ENCODE measurements at places on chromosomes 16 and 17. TPM values are rescaled to one million over a fixed set of nuclear protein-coding genes. Genes with fewer than 3 reads are reported as not detected.

DNA sequence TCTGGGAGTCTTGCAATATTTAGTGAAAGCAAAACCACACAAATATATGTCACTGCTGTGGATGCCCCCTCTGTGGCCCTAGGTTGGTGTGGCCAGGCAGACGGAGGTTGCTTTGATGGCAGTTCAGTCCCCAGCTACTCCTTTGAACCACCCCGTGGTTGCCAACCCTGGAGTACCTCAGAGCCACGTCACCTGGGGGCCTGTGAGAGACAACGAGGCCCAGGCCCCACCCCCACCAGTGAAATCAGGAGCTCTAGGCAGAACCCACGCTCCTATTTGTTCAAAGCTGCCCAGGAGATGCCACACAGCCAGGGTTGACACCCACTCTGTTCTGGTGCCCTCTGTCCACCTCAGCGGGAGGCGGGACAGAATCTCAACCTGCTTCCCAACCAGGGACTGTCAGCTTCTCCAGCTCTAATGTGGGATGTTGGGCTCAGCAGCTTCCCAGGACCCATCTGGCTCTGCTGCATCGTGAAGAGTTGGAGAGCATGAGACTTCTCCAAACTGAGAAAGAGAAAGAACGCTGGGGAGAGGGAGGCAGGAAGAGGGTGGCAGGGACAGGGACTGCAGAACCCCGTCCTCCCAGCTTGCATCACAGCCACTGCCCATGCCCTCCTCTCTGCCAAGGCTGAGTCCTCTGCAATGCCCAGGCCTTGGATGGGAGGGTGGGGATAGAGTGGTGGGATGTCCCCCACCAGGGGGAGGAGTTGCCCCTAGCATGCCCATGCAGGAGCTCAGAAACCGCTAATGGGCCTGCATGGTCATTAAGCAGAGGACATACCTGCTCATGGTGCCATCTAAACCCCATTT lies 81.8 kb downstream of the C16orf78 start:
- no peak overlapping the region for H3K4me3 ChIP-seq
- DNase-seq: no peak
- H3K27ac ChIP-seq: no peak overlapping the region
- no peaks in the 10 kb centered on the region for H3K27me3 ChIP-seq
- no peaks in the 10 kb centered on the region for H3K36me3 ChIP-seq
- peaks cover 11% of the 10 kb centered on the region for H3K4me1 ChIP-seq

DNA sequence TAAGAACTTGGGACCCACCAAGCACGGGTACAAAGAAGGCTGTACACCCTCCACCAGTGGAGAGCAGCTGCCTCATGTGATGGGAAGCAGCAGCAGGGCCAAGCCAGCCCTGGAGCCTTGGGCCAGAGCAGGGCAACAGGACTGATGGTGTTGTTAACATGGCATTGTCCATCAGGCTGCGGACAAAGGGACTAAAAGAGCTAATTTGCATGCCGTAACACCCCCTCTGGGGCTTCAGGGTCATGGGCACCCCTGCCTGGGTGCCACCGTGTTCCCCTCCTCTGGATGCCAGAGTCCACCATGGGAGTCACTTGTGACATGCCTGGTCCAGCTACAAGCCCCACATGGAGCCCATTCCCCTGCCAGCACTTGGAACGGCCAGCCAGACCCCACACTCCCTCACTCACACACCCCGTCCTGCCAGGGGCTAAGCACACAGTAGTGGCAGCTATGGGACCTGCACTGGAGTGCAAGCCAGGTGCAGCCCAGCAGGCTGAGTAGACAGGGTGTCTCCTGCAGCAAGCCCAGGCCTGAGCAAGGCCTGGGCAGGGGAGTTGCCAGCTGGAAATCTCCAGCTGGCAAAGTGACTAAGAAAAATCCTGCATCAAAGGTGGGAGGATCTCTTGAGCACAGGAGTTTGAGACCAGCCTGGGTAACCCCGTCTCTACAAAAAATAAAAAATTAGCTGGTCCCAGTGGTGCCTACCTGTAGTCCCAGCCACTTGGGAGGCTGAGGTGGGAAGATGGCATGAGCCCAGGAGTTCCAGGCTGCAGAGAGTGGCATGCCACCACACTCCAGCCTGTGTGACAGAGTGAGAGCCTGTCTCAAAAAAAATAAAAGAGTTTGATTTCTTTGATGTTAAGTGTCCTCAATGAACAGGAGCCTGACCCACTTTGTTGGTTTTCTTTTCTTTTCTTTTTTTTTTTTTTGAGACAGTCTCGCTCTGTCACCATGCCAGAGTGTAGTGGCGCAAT lies 33.7 kb downstream of the NOL11 start:
- no peak for DNase-seq
- no peaks in the 10 kb centered on the region for H3K36me3 ChIP-seq
- peaks cover 6% of the 10 kb centered on the region for H3K4me1 ChIP-seq
- no peaks in the 10 kb centered on the region for H3K27me3 ChIP-seq
- H3K4me3 ChIP-seq: no peak overlapping the region
- peak overlapping the region; percentile 29 for H3K27ac ChIP-seq

- peaks cover 2% of the 10 kb centered on the region for H3K4me1 ChIP-seq
- no peak for DNase-seq
- no peaks in the 10 kb centered on the region for H3K27me3 ChIP-seq
- H3K4me3 ChIP-seq: no peak overlapping the region
- no peak overlapping the region for H3K27ac ChIP-seq
Measured at GRCh38 chr16:50271148-50272041, 5.0 kb downstream of the ADCY7 start.

The SOX15 gene
- 127 TPM for total RNA-seq

DNA sequence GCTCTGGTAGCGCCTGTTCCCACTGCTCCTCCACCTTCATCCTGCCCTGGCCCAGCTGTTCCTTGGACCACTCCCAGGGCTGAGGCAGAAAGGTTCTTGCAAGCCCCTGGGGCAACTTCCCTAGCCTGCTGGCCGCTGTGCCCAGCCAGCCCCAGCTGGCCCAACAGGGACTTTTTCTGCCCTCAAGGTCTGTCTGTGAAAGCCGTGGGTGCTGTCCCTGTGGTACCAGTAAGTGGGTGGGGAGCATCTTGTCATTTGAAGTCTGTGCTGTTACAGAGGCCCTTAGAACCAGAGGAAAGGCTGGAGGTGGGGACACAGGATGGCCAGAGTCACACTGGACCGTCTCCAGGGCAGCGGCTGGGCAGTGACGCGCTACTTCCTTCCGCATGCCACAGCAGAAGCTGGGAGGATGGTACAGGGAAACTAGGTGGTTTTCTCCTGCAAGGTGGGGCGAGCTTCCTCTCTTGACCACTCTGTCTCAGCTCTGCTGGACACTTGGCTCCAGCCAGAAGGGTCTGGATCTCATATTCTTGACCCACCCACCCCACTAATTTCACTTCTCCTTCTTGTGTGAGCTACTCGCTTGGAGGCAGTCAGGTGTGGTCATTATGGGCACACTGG lies 87.8 kb downstream of the PLCG2 start:
- H3K4me3 ChIP-seq: no peak overlapping the region
- H3K27me3 ChIP-seq: no peaks in the 10 kb centered on the region
- no peaks in the 10 kb centered on the region for H3K36me3 ChIP-seq
- DNase-seq: no peak

DNA sequence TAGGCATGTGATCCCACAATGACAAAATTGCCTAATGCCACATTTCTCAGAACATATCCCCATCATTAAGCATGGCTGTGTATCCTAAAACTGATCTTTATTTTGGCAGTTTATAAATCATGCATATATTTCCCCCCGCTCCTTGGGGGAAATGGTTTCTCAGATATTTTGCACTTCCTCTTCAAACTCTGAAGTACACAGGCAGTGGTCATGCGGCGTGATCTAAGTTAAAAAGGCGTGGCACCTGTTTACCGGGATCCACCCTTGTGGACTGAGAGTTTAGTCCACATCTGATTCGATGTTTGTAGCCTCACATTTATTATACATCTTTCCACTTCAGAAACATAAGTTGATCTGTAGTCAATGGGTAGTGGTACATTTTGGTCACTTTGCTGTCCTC lies 51.4 kb downstream of the USP10 start:
- H3K36me3 ChIP-seq: peaks cover 4% of the 10 kb centered on the region
- H3K4me1 ChIP-seq: peaks cover 23% of the 10 kb centered on the region
- H3K27ac ChIP-seq: no peak overlapping the region
- H3K27me3 ChIP-seq: no peaks in the 10 kb centered on the region
- no peak overlapping the region for H3K4me3 ChIP-seq
- DNase-seq: no peak

- no peak for DNase-seq
- H3K4me1 ChIP-seq: no peaks in the 10 kb centered on the region
- no peak overlapping the region for H3K27ac ChIP-seq
- H3K36me3 ChIP-seq: no peaks in the 10 kb centered on the region
Measured at GRCh38 chr17:70159980-70160379, 9.4 kb upstream of the KCNJ2 start.

DNA sequence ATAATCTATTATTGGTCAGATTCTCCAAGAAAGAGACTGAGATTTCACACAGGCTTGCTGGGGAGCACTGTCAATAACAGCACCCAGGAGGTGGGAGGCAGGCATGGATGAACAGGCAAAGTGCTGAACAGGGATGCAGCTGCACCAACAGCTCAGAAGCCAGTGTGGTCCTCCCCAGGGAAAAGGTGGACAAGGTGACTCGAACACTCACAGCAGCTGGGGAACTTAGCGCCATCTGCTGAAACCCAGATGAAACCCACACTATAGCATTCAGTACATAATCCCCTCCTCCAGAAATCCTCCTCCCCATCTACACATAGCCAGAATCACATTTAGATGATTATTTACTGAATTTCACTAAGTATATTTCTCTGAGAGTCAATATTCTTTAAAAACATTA lies 255.2 kb upstream of the WSB1 start:
- H3K27ac ChIP-seq: no peak overlapping the region
- H3K4me3 ChIP-seq: no peak overlapping the region
- H3K27me3 ChIP-seq: no peaks in the 10 kb centered on the region
- DNase-seq: no peak
- H3K4me1 ChIP-seq: no peaks in the 10 kb centered on the region
- no peaks in the 10 kb centered on the region for H3K36me3 ChIP-seq

GRCh38 chr16:47916266-47916665 lies 239.5 kb downstream of the ABCC12 start:
- no peaks in the 10 kb centered on the region for H3K36me3 ChIP-seq
- no peaks in the 10 kb centered on the region for H3K27me3 ChIP-seq
- no peak overlapping the region for H3K27ac ChIP-seq
- H3K4me1 ChIP-seq: no peaks in the 10 kb centered on the region
- H3K4me3 ChIP-seq: no peak overlapping the region
- DNase-seq: no peak

DNA sequence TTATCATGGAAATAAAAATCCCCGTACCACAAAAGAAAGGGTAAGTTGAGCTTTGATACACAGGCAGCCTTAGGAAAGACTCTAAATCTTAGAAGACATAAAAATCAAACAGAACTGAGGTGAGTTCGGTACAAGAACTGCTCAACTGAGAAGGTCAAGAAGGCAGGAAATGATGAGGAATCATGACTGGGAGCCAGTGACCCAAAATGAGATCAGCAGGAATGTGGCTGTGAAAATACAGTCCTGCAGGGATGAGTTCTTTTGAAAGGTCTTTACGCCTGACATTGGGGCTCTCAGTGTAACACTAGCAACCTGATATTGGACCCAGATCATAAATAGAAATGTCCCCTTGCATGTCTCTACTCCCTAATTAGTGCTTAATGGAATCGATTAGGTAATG lies 56.3 kb upstream of the CDH11 start:
- no peaks in the 10 kb centered on the region for H3K27me3 ChIP-seq
- H3K4me3 ChIP-seq: no peak overlapping the region
- no peaks in the 10 kb centered on the region for H3K36me3 ChIP-seq
- H3K4me1 ChIP-seq: no peaks in the 10 kb centered on the region
